ENCODE measurements at places on chromosomes 2 and 18.

- no peak for DNase-seq
These were observed 82.8 kb upstream of the L3MBTL4 start for GRCh38 chr18:6497543-6497942.

- DNase-seq: no peak
These were observed 23.4 kb downstream of the MBOAT2 start for GRCh38 chr2:8980096-8980495.

- DNase-seq: no peak
These were observed 110.4 kb upstream of the RAB27B start for GRCh38 chr18:54717673-54718407.

GRCh38 chr2:172791953-172792352, 56.3 kb downstream of the RAPGEF4 start:
- no peak for DNase-seq

- no peak for DNase-seq
These were observed 8.2 kb downstream of the SLC35F6 start for GRCh38 chr2:26772064-26773001.

DNA sequence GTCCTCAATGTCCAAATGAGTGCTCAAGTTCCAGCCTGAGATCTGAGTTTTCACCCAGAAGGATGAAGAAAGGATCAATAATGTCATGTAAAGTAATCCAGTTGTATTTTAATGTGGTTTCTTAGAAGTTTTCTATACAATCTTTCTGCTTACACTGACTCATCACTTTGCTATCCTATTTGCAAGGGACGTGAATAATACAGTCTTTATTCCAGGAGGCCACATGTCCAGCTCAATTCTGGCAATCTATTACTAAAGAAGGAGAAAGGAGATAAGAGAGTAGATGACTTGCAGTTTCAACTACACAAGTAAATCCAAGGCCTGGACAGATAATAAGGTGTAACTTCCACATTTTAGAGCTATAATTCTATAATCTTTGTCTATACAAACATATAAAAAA, 601.1 kb upstream of the SETBP1 start:
- no peak for DNase-seq

- DNase-seq: no peak
These were observed 97.9 kb upstream of the SOX11 start for GRCh38 chr2:5594249-5594695.

GRCh38 chr2:137250401-137250800, 485.1 kb downstream of the THSD7B start:
- no peak for DNase-seq

GRCh38 chr2:118925476-118925875, 16.5 kb upstream of the MARCO start:
- DNase-seq: no peak

DNA sequence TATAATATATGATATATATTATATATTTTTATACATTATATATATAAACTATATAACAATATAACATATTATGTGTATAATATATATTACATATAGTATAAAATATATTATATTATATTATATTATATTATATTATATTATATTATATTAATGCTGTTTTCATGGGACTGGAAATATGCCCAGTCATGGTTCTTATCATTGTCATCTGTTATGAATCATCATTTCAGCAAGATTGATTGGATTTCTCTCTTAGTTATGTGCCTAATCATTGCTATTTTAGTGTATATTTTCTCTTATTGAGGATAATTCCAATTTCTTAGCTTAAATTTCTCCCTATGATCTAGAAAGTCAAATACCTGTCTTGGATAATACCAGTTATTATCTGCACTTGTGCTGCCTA, 617.8 kb downstream of the TRIB2 start:
- no peak for DNase-seq

- DNase-seq: no peak
These were observed 3.7 kb upstream of the OTX1 start for GRCh38 chr2:63046961-63047320.

DNA sequence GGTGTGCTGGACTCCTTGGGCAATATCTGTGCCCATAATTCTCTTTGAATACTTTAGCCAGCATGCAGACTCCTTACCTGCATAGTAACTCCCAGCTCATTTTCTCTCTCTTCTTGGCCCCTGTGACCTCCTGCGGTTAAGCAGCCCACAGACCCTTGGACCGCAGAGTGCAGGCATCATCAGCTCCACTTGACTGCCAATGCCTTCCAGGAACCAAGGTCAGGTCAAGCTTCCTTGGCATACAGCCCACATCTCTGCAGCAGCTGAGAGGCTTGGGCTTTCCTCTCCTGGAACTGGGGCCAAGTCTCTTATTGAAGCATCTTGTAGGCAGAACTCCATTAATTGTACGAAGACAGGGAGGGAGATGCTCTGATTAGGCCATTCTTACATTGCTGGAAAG, 130.1 kb upstream of the PIEZO2 start:
- DNase-seq: no peak

- no peak for DNase-seq
These were observed 764.3 kb downstream of the METTL4 start for GRCh38 chr18:1806884-1807615.

DNA sequence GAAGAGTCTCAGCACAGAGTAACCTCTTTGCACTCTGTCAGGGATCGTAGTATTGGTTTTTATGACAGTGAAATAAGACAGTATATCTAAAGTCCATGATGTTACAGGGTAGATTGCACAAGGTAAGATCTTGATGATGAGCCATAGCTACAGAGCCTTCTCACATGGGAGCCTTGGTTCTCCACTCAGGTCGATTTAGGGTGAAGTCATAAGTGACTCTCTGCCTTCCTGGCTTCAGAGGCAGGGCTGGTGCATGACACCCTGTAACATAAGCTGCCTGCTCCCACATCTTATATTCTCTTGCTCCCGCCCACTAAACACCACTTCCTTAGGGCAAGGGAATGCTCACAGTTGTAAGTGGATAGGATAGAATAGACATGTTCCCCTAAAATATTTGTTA, 13.3 kb downstream of the DAPL1 start:
- no peak for DNase-seq

- DNase-seq: no peak
These were observed 180.4 kb upstream of the NRXN1 start for GRCh38 chr2:51212374-51212773.

GRCh38 chr2:218448934-218449333, 30.0 kb downstream of the VIL1 start:
- DNase-seq: no peak

GRCh38 chr2:20446917-20447436, at the start of gene RHOB:
TSS of gene RHOB (plus strand) at chr2:20447074. CDS start at chr2:20447466, 392 bp downstream.
- DNase-seq: peak; percentile 53

- DNase-seq: no peak
These were observed 1413.0 kb downstream of the DSC3 start for GRCh38 chr18:29629493-29630036.

- no peak for DNase-seq
These were observed 249.2 kb upstream of the SLC39A10 start for GRCh38 chr2:195407783-195408182.

GRCh38 chr2:134120733-134121630, 132.9 kb upstream of the MGAT5 start:
- peak; percentile 22 for DNase-seq

DNA sequence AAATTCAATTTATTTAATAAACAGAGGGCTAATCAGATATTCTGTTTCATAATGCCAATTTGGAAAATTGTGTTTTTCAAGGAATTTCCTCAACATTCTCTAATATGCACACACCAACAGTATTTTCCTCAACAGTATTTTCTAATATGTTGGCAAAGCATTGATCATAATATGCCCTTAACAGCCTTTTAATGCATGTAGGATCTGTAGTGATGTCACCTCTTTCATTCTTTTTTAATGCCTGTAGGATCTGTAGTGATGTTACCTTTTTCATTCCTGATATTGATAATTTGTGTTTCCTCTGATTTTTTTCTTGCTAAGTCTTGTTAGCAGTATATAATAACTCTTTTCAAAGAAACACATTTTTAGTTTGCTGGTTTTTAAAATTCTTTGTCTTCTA, 15.9 kb downstream of the VWA3B start:
- no peak for DNase-seq

DNA sequence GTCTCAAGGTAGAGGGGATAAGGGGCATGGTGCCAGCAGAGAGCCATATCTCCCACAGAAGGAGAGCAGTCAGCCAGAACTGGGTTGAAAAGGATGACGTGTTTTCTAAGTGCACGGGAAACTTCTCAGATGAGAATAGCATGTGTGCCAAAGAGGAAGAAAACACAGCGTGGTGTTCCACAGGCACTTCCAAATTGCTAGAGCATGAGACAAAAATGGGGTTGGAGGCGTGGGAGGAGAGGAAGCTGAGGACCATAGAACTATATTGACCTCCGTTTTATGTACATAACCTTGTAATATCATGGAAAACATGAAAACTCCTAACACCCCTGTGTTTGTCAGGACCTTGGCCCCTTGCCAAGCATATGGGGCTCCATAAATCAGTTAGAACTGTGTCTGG, 682.7 kb upstream of the RAB6C start:
- DNase-seq: no peak

DNA sequence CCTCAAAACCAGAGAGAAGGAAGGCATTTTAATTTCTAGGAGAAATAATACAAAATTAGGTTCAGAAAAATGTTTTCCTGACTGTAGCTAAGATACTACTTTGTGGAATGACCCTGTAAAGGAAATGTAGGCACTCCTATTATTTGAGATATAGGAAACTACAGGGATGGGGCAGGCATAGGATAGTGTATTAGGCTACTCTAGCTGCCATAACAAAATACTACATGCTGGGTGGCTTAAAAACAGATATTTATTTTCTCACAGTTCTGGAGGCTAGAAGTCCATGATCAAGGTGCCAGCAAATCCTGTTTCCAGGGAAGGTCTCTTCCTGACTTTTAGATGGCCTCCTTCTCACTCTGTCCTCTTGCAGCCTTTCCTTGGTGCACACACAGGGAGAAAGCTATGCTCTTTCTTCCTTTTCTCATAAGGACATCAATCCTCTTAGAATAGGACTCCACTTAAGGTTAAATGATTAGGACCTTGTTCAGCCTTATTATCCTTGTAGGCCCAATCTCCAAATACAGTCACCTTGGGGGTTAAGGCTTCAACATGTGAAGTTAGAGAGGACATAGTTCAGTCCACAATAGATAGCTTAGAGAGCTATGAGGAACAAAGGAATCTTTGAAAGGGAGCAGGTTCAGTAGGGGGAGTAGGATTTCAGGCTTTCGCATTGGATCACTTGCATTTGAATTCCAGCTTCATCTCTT, 14.0 kb upstream of the CAVIN2 start:
- DNase-seq: no peak

DNA sequence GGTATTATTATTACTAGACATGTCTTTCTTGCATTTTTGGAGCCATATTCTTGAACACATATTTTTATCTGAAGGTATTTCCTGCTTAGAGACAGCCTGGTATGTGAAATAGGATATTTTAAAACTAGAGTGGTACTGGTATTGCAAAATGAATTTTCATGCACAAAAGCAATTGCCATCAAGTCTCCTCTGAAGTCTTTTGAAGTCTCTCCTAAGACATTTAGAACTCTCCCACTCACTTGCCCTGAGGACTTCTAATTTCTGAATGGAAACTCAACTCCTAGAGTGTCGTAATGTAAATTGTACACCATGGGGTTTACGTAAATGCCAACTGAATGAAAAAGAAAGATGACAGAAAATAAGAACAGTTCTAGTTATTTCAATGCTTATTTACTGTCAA, 967.0 kb downstream of the DCDC2C start:
- DNase-seq: no peak

All from stimulated activated CD8-positive, alpha-beta memory T cell treated with anti-CD3 and anti-CD28 coated beads, Interleukin-15, amount 100 ng/mL, for 24 hours (primary cell).